AG04450 (cell line): ENCODE measurements at places on chromosomes 3 and 15.

DNA sequence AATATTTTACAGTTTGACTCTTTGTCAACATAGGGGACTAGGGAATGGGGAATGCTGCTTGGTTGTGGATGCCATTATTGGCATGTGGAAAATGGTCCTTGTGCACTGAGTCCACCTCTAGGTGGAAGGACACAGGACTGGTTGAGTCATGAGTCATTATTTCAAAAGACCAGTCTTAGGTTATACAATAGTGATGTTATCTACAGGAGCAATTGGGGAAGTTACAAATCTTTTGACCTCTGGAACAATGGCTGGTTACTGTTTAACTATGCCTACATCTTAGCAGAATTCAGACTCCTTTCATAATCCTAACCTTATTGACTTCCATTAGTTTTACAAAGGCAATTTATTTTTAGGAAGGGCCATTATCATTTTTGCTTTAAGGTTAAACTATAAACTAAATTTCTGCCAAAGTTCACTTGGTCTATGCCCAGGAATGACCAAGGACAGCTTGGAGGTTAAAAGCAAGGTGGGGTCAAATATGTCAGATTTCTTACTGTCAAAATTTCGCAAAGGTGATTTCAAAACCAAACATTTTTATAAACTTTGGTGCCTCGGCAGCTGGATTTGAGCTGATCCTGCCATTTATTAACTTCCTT lies 11.8 kb upstream of the CCR8 start:
- DNase-seq, result no peak

- DNase-seq, result no peak
These were observed 433.6 kb upstream of the DPH6 start for GRCh38 chr15:35979608-35980007.

DNA sequence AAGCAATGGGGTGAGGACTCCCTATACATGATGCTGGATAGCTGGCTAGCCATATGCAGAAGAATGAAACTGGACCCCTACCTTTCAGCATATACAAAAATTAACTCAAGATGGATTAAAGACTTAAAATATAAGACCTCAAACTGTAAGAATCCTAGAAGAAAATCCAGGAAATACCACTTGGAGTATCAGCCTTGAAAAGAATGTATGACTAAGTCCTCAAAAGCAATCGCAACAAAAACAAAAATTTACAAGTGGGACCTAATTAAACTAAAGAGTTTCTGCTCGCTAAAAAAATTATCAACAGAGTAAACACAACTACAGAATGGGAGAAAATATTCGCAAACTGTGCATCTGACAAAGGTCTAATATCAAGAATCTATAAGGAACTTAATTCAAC lies 94.3 kb downstream of the XRN1 start:
- no peak for DNase-seq

- no peak for DNase-seq
These were observed 43.7 kb upstream of the ATP2C1 start for GRCh38 chr3:130850044-130850797.

GRCh38 chr3:131324923-131325322 lies 56.7 kb upstream of the NUDT16 start:
- no peak for DNase-seq

DNA sequence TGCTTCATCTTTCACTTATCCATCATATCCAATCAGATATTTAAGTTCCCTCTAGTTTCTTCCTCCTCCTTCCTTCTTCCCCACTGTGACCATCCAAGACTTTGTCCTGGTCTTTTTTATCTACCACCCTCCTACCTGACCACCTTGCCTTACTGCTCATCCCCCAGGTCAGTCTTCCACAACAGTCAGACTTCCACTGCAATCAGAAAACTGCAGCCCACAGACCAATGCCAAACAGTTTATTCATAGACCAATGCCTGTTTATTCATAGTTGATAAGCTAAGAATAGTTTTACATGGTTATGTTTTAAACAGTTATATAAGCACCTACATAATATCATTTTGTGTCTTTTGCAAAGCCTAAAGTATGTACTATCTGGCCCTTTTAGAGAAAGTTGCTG lies 65.5 kb downstream of the TRIM69 start:
- no peak for DNase-seq

DNA sequence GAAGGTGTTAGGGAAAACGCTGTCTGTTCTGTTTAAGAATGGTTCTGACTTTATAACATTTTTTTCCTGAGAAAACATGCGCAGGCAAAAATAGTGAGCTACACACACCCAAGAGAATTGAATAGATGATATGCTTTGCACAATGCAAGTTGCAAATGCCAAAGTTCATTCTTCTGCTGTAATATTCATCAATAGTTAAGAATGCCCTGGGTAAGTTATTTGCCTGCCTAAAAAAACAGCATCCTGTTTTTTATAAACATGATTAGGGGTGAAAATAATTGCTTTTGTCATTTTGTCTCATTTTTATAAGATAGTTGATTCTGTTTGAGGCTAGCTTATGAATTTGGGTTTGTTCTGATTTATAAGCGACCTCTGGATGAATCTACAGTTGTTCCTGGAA lies 99.4 kb downstream of the DTWD1 start:
- no peak for DNase-seq

GRCh38 chr15:60656481-60656880 lies 177.5 kb upstream of the ICE2 start:
- no peak for DNase-seq

DNA sequence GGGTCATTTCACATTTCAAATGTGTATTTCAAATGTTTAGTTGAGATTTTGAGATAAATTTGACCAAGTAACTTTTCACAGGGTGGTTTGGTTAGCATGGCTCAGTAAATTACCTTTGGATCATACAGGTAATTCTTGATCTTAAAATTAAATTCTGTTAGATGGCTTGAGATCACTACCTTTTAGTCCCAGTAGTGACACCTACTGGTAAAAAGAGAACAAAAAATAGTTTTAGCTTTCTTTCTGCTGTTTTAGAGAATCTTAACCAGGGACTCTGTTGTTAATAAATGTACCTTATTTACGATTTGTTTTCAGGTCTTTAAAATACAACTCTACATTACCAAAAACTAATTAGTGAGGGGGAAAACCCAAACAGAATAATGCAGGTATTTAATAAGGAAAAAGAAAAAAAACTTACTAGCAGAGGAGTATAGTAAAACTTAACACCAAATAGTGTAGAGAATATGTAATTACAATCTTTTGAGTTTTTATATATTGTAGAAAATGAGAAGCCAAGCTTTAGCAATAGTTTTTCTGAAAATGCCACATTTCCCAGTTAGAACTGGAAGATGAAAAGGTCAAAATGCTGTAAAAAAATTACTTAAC lies 620.3 kb upstream of the AGTR1 start:
- no peak for DNase-seq

GRCh38 chr3:101879102-101879501 lies 29.8 kb downstream of the NFKBIZ start:
- no peak for DNase-seq

DNA sequence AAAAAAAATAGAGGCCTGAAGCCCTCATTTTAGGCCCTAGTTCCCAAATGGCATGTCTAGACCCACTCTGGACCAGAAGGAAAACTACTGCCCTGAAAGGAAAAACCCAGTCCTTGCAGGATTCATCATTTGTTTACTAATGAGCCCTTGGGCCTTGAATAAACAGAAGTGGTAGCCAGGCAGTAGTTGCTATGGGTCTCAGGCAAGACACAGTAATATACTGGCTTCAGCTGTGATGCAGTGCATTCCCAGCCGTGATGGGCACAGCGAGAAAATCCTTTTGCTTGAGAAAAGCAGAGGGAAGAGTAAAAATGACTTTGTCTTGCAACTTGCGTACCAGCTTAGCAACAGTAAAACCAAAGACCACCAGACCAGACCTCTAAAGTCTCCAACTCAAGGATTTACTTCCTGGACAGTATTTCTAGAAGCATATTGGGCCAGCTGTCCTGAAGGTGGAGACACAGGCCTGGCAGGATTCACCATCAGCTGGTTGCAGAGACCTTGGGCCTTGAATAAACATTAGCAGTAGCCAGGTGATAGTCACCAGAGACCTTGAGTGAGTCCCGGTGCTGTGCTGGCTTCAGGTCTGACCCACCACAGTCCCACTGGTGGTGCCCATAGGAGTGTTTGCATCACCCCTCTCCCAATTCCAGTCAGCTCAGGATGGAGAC lies 208.3 kb upstream of the SLITRK3 start:
- no peak for DNase-seq

- DNase-seq, result peak; percentile 65
These were observed 105.0 kb upstream of the GAP43 start for GRCh38 chr3:115518100-115518852.

GRCh38 chr15:101542306-101543025 lies 53.0 kb upstream of the PCSK6 start:
- DNase-seq, result no peak

- DNase-seq, result no peak
These were observed 350.7 kb upstream of the PROK2 start for GRCh38 chr3:72135636-72136035.

DNA sequence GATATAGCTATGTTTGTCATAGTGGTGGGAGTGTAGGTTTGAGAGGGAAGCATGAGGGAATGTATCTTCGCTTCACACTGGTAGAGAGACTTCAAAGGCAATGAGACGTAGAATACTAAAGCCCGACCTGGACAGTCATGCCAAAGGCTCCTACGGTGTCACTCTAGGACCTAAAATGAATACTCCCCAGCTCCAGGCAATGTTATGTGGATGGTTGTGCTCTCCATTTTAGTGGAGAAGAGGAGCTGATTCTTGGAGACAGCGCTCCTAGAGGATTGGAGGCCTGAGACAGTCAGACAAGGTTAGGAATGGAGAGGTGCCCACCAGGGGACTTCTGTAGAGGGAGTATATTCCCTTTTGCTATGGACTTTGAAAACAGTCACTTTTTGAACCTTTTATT lies 260.1 kb downstream of the MEX3B start:
- DNase-seq, result no peak
